Glutamatergic neuron (in vitro differentiated cells): ENCODE measurements at places on chromosomes 7 and 10.
A peak's percentile ranks its signal among the peaks of the same experiment; 100 is the strongest.

- no peak for DNase-seq
Measured at GRCh38 chr7:43037531-43037930, 74.9 kb upstream of the HECW1 start.

GRCh38 chr7:33901199-33901598, 4.1 kb upstream of the BMPER start:
- DNase-seq, result no peak

DNA sequence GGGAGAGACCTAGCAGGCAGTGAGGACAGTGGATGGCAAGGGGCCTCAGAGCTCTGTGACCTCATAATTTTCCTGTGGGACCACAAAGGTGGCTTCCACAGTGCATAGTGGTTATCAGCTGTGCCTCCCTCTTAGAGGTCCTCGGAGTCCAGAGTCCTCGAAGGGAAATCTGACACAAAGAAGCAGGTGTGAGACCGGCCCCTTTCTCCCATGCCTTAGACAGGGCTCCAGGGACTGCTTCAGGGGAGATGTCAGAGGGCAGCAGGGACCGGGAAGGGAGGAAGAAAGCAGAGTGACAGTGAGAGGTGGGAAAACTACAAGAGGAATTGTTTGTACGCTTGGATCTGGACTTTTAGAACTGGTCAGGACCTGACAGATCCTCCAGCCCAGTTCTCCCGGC, 66.3 kb downstream of the BAMBI start:
- DNase-seq, result no peak

GRCh38 chr7:137696376-137696775, 150.4 kb downstream of the DGKI start:
- DNase-seq, result no peak

- peak; percentile 64 for DNase-seq
Measured at GRCh38 chr10:110209926-110210673, 2.7 kb downstream of the MXI1 start.

DNA sequence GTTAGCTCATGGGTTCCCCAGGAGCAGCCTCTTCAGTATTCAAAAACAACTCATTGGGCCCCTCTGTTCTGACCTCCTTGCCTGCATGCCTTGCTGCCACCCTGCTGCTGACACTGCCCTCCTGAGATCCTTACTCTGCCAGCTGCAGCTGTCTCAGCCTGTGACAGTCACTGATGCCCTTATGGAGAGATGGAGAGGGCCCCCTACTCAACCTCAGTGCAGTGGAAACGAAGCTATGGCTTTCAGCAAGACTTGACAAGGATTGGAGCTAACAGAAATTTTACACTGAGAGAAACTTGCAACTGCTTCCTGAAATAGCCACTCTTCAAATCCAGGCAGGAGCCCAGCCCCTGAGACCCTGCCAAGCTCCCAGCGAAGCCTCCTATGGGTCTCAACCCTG, 678.3 kb upstream of the C7orf33 start:
- no peak for DNase-seq

- no peak for DNase-seq
Measured at GRCh38 chr7:74483402-74484336, 30.0 kb downstream of the GTF2IRD1 start.

DNA sequence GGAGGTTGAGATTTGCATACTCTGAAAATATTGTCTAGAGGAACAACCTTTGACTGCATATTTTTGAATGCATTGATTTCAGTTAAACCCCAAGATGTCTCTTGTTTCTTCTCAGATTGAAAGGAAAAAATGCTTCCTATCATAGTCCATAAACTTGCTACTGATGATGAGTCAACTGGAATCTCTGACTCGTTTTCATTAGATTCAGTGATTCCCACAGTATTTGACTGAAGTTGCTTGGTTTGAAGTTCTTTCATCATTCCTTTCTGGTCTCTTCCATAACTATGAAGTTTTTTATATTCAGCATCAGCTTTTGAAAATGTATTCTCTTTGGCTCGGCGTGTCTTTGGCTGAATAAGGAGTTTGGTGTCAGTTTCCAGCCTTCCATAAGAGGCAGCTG, 10.7 kb downstream of the PEX1 start:
- no peak for DNase-seq

DNA sequence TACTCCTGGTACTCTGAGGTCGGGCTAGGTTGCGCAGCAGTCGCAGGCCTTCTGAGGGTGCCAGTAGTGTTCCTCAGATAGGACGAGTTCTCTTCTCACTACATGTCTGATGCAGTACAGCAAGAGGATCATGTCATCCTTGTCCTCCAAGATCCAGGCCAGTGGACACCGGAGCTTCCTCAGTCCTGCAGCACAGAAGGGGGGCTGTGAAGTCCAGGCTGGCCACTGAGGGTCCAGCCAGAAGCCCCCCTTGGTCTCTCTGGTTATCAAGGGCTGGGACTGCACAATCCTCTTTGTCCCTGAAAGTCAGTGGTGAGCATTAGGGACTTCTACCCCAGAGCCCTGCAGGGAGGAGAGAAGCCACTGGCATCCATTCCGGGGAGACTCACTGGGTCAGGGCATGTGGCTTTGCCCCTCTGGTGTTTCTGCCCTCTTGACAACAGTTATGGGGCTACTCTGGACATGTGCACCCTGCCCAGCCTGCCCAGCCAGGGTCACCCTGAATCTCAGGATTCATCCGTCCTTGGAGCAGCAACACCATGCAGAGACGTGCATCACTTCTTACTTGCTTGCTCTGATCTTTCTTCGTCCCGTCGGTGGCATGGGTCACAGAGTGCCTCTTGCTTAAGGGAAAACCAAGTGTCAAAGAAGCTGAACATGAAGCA, 125.7 kb downstream of the ADCY1 start:
- DNase-seq, result no peak

DNA sequence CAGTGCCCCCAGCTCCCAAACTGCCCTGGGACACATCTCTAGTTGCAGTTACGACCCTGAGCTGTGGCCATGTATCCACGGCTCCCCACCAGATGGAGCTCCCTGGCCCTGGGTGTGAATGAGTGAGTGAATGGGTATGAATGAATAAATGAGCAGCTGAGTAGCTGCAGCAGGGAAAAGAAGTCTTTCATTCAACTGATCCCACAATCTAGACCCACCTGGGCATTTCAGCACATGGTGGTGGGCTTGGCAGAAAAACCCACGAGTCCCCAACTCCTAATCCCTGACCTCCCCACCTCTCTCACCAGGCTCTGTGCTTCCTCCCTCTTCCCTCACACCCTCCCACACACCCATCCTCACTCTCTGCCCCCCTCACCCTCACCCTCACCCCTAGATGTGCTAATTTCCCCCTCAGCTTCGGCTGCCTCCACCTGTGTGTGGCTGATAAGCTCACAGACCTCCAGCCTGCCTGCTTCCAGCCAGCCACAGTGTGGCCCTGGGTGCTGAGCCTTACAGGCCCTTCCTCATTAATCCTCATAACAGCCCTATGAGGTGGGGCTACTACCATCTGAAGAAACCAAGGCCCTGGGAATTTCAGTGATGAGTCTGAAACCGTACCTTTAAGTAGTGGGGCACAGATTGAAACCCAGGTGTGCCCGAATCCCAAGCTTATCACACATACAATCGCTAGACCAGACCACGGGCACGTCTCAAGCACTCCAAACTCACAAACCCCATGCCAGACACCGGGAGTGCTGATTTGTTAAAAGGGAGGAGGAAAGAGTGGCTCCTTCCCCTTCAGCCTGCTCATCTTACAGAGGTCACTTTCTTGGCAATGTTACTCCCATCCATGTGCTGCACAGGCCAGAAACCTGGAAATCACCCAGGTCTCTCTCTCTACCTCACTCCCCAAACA, 2.2 kb upstream of the ATP6V1F start:
- no peak for DNase-seq

DNA sequence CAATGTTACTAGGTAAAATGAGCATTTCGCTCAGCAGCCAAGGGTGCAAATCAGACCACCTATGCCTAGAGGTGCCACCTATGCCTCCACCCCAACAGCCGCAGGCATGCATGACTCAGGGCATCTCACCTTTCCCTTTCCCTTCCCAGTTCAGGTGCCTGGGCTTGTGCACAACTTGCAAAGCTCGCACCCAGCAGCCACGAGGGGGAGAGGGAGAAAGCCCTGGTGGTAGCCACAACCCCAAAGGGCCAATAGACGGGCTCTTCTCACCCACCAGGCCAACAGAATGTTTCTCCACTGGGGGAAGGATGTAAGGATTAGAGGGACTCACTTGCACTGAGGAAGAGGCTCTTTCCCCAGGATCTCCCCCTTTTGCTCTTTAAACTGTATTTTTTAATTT, 462.3 kb upstream of the PCDH15 start:
- DNase-seq, result no peak

GRCh38 chr10:30911303-30911863, 120.3 kb downstream of the ZNF438 start:
- DNase-seq, result no peak

DNA sequence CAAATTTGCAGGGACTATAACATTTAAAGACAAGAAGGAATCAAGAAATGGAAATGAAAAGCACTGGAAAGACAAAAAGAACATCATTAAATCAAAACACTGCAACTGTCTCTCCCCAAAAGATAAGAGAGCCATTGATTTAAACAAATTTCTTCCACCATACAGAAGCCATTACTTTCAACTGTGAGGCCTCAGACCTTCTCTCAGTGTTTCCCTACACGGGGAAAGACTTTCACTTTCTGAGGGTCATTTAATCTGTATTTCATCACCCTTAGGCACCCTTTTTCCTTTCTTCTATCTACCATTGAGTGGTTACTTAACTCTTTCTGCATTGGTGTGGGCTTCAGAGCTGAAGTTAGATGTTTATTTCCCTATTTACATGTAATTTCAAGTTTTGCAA, 47.5 kb downstream of the CCDC172 start:
- DNase-seq, result no peak

DNA sequence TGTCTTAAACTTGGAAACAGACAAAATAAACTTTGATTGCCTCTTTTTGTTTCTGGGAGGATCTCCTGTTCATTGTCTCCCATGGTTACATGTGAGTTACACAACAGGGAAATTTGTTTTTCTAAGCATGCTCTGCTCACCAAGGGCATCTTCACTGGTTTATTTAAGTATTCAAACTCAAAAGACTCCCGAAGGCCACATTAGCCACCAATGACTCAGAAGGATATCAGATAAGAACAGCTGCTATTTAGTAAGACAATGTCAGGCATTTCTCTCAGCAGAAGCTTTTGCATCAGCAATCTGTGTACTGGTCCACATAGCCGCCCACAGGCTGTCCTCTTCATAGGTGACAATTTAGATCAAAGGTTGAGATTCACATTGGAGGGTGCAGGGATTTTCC, 19.3 kb downstream of the OR6B1 start:
- DNase-seq, result no peak

DNA sequence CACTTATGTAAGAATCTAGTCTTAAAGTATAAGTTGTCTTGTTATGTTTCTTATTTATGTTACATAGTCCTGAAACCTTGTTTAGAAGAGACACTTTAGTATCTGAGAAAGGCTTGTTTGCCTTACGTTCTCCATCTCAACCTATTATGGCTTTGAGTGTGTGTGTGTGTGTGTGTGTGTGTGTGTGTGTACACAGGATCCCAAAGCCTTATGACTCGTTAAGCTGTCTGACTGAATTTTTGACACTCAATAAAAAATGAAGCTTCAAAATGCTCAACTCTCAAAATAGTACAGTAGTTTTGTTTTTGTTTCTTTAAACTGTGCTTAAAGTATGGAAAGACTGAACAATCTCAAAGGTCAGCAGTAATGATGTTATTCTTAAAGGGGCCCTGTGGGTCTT, 18.0 kb downstream of the CALU start:
- DNase-seq, result no peak

DNA sequence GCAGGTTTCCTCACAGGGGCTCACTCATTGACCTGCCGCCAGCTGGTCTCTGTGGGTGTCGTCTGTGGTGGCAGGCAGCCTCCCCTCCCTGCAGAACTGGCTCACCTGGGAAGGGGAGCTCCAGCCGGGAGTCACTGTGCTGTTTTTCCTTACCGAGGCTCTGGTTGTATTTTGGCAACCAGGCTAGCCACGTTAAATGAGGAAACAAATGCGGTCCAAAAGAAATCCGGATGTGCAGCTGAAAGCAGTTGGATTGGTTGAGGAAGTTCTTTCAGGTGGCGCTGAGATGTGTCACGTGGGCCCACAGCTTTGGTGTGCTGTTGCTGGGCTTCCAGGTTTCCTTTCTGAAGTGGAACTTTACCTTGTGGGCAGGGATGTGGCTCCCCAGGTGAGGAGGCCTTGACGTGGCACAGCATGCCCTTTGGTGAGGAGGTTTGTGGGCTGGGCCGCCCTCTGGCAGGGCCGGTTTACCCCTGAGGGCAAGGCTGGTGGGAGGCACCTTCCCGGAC, 14.2 kb downstream of the MTURN start:
- no peak for DNase-seq

DNA sequence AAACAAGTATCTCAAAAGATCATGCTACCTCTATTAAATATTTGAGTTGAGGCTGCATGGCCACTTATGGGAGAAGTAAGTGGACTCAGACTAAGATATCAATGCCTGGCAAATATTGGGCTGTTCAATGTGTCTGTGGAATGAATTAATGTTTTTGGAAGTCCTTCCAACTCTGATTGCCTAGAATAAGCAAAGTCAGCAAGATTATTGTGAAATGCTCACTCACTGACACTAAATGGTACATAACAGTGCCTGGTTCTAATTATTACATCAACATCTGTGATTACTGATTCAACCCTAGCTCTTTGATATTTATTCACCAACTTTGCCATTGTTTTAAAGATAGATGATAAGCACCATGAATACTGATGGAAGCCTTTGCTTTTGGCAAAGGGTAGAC, 45.5 kb upstream of the HDAC9 start:
- no peak for DNase-seq

DNA sequence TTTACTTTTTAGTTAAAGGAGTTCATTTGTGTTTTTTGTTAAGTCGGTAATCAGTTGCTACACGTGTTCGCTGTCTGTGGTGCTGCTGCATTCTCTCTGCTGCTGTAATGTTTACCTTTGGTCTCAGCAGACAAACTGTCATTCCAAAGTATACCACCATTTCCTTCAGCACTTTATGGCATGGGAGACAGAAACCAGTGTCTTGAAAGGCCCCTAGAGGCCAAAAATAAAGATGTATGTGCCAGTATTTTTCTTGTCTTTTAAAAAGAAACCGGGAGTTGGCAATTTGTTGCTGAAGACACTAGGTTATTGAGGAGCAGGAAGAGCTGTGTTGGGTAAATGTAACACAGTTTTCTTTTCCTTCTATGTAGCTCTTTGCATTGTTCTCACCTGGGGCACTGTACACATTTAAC, 24.1 kb downstream of the ZNF92 start:
- DNase-seq, result no peak

GRCh38 chr10:126081841-126082466, 185.6 kb downstream of the FANK1 start:
- DNase-seq, result no peak

DNA sequence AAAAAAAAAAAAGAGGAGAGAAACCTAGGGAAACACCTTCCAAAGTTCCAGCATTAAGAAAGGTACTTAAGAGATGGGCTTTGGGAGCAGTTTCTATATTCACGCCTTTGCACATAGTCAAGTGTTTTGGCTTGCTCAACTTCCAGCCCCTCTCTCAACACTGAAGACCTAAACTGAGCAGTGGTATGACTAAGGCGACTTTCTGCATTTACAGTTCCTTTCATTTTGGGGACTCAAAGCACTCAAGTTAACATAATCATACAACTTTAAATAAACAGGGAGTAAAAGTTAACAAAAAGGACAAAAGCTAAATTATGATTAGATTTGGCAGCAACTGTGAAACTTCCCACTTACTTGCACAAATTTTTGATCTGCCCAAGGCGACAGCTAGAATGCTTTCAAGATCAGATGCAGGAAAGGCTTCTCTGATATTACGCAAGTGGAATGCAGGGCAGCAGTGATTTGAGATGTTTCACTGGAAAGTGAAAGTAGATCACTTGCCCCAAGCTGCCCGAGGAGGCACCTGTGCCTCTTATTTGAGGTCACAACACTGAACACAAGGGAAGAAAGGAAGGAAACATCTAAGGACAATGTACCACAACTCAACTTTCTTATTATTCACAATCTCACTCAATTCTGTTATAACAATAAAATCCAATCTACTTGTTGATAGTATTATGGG, 199.5 kb downstream of the SKAP2 start:
- DNase-seq, result no peak
